ENCODE measurements at places on chromosomes 6 and 20.

DNA sequence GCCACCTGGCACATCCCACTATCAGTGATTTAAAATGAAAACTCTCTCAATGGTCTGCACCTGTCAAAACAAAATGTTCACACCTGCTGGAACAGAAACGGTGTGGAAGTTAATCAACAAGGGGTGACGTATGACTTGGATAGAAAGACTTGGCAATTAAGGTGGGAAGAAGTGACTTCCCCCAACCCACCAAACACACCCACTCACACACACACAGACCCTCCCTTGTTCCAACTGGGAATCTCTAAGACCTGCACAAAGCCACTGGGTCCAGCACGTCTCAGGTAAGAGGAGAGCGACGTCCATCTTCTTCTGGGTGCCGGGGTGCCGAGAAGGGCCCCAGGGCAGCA lies 25.1 kb upstream of the TCFL5 start:
- no peak for DNase-seq

- no peak for DNase-seq
Measured at GRCh38 chr6:31559606-31559957, 12.2 kb downstream of the NFKBIL1 start.

- DNase-seq, result no peak
Measured at GRCh38 chr6:46380152-46380807, 111.0 kb downstream of the RCAN2 start.

- no peak for DNase-seq
Measured at GRCh38 chr6:141202626-141203025, 930.1 kb upstream of the GJE1 start.

- DNase-seq, result no peak
Measured at GRCh38 chr20:6708010-6708409, 59.5 kb upstream of the BMP2 start.

DNA sequence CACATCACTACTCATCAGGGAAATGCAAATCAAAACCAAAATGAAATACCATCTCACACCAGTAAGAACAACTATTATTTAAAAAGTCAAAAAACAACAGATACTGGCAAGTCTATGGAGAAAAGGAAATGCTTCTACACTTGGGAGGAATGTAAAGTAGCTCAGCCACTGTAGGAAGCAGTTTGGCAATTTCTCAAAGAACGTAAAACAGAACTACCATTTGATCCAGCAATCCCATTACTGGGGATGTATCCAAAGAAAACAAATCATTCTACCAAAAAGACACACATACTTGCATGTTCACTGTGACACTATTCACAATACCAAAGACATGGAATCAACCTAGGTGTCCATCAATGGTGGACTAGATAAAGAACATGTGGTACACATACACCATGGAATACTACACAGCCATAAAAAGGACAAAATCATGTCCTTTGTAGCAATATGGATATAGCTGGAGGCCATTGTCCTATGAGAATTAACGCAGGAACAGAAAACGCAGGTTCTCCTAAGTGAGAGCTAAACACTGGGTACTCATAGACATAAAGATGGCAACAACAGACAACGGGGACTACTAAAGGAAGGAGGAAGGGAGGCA lies 260.4 kb downstream of the RNGTT start:
- no peak for DNase-seq

- no peak for DNase-seq
Measured at GRCh38 chr6:15843226-15843625, 180.4 kb upstream of the DTNBP1 start.

DNA sequence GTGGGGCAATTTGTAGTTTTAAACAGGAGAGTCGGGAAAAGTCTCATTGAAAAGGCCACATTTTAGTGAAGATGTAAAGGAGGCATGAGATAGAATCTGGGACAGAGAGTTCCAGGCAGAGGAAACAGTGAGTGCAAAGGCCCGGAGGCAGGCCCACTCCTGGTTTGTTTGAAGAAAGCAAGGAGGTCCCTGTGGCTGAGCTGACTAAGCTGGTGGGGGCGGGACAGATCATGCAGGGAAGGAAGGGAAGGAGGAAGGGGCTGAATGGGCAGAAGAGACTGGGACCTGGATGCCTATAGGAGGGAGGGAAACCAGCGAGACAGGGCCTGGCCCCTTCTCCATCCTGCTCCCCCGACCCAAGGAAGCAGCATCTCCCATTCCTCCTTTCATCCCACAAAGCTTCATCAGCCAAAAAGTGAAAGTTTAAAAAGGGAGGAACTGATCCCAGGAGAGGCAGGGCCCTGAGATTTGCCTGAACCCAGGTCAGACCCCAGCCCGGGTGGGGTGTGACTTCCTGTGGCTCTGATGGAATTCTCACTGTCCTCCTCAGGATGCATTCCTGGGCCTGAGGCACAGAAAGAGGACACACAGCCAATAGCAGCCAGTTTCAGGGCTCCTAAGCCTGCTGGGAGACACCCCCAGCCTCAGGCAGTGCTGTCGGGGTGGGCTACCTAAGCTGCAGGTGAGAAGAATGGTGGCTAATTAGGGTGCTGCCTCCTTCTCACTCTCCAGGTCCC lies 54.2 kb upstream of the SIRPA start:
- DNase-seq, result no peak

DNA sequence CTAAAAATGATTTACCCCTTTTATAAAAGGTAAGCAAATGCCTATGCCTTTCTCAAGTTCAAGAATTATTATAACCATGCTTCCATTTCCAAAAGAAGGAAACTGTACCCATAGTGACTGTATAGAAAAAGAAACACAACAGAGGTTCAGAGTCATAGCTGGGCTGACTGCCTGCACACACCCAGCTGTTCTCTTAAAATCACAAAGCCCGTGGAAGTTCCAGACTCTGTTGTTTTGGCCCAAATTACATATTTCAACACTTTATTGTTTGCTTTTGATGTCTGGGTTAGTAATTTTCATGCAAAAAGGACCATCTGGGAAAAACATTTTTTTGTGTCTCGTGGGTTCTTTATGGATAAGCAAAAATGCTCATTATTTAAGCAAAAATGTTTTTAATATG lies 99.2 kb downstream of the LCA5 start:
- DNase-seq, result no peak

- no peak for DNase-seq
Measured at GRCh38 chr20:18090044-18090443, 32.3 kb upstream of the OVOL2 start.

DNA sequence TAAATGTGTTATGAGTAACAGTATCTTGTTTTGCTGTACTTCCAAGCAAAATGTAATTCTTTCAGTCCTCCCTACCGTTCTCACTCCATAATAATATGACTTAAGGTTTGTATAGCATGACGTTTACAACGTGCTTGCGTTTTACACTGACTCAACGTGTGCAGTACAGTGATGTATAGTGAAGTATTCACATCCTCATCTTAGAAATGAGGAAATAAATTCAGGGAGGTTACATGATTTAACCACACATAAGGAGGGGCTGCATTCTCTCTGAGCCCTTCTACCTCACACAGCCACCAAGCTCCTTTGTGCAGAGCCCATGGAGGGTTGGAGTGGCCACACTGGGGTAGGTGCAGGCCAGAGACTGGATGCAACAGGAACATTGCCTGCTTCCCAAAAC lies 164.5 kb downstream of the MTHFD1L start:
- DNase-seq, result no peak

DNA sequence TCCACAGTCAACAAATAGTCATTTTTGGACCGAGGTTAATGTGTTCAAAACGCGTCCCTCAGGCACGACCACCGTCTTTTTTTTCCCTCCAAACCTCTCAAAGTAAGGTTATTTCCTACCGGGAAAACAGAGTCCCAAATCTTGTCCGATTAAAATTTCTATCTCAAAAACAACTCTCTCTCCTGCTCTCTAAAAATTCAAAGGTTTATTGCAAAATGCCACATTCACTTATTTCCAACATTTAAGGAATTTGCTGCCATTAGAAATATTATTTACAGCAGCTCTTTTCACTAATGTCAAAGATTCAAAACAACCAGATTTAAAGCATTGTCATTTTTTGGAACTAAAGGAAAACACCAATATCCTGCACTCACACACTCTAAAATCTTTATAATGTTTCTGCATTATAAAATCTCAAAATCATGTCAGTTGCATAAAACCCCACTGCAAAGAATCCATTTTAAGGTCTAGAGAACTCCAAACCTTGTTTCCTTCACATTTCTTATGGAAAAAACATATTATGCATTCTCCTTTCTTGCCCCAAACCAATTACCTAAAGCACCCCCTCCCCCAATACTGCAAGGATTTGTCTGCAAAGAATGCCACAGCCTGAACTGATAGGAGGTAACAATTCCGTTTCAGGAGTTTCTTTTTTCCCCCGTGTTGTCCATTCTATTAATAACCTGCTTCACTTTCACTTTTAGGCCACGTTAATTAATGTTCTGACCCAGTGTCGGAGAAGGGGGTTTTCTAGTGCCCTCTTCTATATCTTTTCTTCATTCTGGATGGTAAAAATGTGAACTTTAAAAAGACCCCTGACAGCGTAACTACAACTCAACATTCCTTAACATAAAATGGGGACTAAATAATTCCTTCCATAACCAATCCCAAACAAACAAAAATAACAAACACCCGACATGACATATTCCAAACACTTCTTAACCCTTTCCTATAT lies 1.4 kb downstream of the NRN1 start:
- no peak for DNase-seq

GRCh38 chr20:3889489-3890397 lies 556 bp downstream of the PANK2 start:
- DNase-seq, result no peak

DNA sequence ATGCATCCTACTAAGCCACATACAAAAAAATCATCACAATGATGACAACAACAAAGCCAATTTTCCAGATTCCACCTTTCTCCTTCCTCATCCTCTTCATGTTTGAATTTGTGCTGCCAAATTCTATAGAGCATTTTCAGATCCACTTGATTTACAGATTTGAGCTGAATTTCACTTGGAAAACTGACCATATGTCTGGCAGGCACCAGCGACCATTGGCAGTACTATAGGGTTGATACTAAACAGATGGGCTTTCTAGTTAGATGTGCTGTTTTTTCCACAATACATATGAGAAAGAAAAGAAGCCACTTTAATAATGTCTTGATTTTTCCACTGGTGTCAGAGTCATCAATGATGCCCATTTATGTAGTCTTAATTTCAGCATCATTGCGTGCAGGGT lies 127.0 kb downstream of the PHACTR3 start:
- no peak for DNase-seq

DNA sequence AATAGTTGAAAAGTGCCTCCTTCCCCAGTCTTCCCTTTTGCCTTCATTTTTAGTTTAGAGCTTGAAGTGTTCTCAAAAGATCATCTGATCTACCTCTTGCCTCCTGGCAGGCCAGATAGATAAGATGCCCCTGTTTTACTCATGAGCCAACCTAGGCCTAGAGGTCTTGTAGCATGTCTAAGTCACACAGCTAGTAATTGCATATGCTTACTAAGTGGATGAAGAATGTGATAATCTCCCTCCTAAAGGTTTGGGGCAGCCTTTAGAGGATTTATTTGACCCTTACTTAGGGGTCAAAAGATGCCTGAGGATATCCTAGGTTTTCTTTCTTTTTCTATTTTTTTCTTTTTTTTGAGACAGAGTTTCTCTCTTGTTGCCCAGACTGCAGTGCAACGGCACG lies 2.1 kb downstream of the C6orf141 start:
- DNase-seq, result no peak

- DNase-seq, result no peak
Measured at GRCh38 chr20:47610247-47610944, 108.7 kb downstream of the NCOA3 start.

- no peak for DNase-seq
Measured at GRCh38 chr20:1854246-1854645, 41.0 kb upstream of the SIRPA start.

DNA sequence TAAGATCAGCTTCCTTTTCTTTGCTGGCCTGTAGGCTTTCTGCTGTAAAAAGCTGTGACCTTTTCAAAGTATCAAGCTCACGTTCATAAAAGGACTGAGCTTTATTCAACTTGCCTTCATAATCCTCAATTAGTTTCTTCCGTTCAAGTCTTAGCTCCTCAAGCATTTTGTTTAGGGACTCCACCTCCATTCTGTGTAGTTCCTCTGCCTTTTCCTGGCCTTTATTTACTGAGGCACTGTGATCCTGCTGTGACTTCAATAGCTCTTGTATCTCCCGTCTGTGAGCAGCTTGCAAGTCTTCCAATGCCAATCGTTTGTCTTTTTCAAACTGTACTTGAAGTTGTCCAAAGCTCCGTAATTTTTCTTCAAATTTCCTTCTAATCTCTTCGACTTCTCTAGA lies 54.4 kb downstream of the FAM184A start:
- no peak for DNase-seq

DNA sequence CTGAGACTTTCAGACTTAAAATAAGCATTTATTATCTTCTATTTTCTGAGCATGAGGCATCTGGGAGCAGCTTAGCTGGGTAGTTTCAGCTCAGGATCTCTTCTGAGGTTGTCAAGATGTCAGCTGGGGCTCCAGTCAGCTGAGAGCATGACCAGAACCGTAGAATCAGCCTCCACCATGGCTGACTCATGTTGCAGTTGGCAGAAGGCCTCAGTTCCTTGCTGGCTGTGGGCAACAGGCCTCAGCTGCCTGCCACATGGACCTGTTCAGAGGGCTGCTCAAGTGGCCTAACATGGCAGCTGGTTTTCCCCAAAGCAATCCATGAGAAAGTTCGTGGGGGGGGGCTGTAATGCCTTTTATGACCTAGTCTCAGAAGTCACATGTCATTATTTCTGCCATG lies 142.3 kb downstream of the LY86 start:
- DNase-seq, result no peak

DNA sequence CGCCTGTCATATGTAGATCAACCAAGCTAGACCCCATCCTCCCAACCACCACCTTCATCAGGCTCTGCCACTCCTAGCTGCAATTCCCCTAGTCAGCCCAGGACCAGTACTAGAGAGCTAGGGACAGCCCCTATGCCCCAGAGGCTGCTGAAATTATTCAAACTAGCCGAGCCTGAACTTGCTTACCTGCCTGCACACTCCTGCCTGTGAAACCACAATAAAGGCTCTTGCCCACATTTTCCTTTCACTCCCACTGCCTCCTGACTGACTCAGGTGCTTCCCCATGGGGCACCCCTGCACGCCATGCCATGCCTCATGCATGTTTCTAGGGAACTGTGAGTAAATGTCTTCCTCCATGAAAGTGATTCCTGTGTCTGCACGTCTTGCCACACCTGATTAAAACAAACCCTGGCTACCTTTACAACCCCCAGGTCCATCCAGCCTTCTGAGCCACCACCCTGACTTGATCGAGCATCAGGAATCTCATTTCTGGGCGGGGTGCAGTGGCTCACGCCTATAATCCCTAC lies 66.5 kb upstream of the IER3 start:
- DNase-seq, result no peak

- DNase-seq, result no peak
Measured at GRCh38 chr6:66897576-66897975, 1190.5 kb upstream of the EYS start.

GRCh38 chr20:50535162-50535561 lies 25.0 kb downstream of the PTPN1 start:
- no peak for DNase-seq

All from NCI-H524 treated with DMSO at 0.1 percent for 48 hours (cell line).